ENCODE measurements at places on chromosomes 11 and 22.

DNA sequence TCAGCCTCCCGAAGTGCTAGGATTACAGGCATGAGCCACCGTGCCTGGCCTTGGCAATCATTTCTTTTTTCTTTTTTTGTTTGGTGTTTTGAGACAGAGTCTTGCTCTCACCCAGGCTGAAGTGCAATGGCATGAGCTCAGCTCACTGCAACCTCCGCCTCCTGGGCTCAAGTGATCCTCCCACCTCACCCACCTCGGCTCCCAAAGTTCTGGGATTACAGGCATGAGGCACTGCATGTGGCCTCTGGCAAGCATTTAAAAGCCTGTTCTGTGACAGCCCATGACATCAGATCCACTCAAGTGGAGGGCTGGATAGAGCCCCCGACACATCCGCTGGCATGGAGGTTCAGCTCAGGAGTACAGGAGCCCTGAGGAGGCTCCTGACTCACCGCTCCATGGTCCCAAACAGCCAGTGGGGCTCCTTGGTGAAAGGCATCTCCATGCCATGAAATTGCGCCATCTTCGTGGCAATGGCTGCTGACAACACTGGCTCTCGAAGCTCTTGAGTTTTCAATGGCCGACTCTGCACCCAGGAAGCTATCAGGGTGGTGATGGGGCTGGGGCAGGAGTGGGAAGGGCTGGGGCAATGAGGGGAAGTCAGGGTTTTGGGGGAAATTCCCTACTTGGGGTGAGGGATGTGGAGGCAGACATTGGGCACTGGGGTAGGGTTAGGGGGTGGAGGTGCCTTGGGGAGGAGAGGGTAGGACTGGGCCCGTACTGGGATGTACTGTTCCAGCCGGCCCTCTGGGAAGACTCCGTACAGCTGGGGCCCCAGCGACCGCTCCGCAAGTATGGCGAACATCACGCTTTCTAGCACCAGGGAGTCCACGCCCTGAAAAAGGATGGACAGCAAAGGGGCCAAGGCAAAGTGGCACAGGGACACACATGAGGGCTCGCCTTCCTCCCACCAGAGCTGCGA lies 1.4 kb downstream of the CHKB start:
- H3K36me3 ChIP-seq, result peaks cover 3% of the 10 kb centered on the region
- H3K27ac ChIP-seq, result no peak overlapping the region
- DNase-seq, result no peak
- H3K4me1 ChIP-seq, result peaks cover 5% of the 10 kb centered on the region

DNA sequence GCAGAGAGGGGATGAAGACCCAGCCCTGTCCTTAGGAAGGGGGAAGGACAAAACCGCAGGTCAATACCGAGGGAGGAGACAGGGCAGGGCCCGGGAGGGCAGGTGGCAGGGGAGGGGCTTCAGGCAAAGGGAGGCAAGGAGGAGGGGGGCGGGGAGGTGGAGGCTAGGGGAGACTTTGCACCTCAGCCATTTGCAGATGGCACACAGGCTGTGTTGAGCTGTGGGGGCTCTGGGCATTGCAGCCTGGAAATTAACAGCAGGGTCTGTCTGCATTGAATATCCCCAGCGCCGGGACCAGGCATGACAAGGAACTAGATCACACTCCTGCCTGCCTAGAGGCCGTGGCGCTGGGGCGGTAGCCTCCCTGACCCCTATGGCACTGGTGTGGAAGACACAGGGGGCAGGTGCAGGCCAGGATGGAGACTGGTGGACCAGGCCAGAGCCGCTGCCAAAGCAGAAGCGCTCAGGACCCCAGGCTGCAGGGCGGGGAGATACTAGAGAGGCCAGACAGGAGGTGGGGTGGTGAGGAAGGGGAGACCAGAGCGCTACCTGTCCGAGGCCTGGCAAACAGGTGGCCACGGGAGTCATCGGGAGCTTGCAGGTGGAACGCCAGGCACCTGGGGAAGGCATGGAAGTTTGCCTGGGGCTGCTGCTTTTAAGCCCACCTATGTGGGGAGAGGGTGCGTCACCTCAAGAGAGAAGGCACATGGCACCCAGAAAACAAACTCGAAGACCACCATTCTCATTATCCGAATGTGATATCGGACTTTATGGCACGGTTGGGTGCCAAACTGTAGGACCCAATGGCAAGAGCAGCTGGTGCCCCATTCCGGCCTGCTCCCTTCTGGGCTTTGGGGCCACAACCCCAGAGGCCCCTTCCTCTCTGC lies 11.5 kb downstream of the CBX6 start:
- no peaks in the 10 kb centered on the region for H3K27me3 ChIP-seq
- DNase-seq, result no peak
- H3K36me3 ChIP-seq, result peaks cover 2% of the 10 kb centered on the region
- H3K4me3 ChIP-seq, result no peak overlapping the region
- peaks cover 23% of the 10 kb centered on the region for H3K4me1 ChIP-seq
- H3K27ac ChIP-seq, result no peak overlapping the region

DNA sequence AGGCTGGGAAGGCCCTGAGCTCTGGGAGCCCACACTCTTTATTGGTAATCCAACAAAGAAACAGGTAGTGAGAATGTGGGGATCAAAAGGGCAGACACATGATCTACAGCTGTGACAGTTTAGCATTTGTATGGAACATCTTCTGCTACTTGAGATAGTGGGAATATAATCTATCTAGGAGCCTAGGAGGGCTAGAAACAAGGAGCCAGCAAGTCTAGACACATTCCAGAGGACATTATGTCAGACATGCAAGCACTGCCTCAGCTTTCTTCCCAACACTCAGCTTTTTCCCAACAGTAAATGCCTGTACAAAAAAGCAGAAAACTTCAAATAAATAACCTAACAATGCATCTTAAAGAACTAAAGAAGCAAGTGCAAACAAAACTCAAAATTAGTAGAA lies 1150.6 kb upstream of the RAG2 start:
- H3K27ac ChIP-seq, result no peak overlapping the region
- no peaks in the 10 kb centered on the region for H3K36me3 ChIP-seq
- H3K27me3 ChIP-seq, result no peaks in the 10 kb centered on the region
- no peak for DNase-seq

DNA sequence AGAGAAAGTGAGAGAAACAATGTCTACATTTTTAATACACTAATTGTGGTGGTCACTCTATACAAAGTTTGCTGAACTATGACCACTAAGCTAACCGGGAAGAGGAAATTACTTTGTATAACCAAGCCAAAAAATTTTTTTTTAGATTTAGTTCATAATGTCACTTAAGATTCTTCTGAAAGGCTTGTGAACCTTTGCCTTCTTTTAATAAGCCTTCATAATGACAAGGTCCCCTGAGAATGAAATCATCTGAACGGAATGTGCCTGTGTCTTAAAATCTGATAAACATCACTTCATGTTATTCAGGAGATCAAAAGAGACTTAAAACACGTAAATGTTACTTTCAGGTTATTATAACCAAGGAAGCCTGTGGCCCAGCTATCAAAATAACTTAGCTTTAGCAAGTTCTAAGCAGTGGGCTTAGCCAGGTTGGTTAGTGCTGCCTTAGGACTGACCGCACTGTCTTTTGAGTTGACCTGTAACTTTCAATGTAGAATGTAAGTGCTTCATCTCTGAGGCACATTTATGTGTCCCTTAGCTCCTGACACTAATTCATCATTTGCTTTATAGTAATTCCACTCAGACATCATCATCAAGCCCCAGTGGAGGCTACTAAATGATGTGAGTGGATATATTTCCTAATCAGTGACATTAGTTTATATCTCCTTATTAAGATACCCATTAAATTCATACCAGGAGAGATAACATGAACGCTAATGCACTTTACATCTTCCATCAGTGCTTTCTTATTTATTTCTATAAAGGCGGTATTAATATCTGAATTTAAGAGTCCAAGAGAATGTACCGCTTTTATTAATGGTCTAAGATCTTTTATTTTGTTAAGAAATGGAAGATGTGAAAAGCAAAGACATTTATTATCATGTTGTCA lies 122.5 kb downstream of the WNT11 start:
- DNase-seq, result no peak
- H3K4me3 ChIP-seq, result no peak overlapping the region
- peaks cover 4% of the 10 kb centered on the region for H3K36me3 ChIP-seq
- H3K27ac ChIP-seq, result no peak overlapping the region
- no peaks in the 10 kb centered on the region for H3K27me3 ChIP-seq

DNA sequence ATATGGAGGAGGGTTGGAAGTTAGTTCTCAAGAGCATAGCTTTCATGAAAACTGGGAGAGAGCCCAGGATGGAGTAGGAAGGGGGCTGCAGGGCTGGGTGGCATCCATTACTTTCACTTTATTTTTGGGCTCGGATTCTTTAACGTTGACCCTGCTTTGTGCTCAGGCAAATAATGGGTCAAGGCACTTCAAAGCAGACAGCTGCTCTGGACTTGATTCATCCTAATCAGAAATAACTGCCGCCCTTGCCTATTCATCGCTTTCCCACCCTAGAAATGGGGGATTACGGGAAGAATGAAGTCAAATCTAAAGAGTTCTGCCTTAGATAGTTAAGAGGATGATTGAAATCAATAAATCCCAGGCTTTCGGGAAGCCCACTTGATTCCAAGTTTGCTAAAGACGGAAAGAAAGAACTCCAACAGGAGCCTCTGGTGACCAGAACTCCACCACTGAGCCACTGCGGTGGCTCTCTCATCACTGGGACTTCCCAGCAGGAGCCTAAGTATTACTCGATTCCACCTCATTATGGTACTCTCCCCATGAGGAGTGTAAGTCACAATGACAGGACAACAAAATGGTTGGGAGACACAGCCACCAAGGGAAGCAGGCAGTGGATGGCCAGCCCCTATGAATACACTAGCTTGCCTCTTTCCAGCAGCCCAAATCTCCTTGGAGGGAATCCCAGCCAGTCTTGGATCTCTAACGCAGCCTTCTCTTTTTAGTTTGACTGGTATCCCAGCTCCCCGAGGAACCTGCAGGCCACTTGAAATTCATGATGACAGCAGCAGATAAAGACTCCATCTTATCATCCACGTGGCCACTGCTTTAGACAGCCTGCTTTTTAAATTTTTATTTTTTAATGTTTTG lies 815.5 kb downstream of the NTM start:
- no peak for DNase-seq
- no peaks in the 10 kb centered on the region for H3K36me3 ChIP-seq
- no peak overlapping the region for H3K27ac ChIP-seq
- H3K4me3 ChIP-seq, result no peak overlapping the region
- H3K27me3 ChIP-seq, result peaks cover 52% of the 10 kb centered on the region
- H3K4me1 ChIP-seq, result no peaks in the 10 kb centered on the region

DNA sequence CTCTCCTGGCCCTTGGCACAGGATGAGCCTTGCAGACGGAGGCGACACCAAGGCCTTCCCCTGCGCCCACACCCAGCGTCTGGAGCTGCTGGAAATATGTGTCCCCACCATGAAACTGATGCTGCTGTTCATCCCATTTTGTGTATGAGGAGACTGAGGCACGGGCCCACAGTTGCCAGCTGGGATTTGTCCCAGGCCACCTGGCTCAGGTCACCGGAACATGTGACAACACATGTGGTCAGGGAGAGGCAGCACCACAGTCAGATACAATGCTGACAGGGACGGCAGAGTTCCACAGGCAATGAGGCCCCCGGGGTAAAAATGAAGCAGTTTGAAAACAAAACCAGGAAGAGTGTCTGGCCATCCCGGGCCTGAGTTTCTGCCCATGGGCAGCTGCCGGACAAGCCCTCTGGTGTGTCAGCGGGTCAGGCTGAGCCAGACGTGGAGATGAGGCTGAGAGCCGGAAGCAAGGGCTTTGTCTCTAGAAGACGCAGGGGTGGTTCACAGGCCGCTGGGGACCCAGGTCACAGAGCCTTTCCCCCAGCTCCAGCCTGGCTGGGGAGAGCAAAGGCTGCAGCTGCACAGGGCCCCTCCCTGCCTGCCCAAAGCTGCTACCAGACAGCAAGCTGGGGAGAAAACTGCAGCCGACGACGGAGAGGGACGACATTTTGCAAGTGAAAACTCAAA lies 80.7 kb downstream of the CDKN1C start:
- no peak overlapping the region for H3K27ac ChIP-seq
- H3K27me3 ChIP-seq, result peaks cover 38% of the 10 kb centered on the region
- H3K4me3 ChIP-seq, result no peak overlapping the region
- H3K36me3 ChIP-seq, result no peaks in the 10 kb centered on the region

DNA sequence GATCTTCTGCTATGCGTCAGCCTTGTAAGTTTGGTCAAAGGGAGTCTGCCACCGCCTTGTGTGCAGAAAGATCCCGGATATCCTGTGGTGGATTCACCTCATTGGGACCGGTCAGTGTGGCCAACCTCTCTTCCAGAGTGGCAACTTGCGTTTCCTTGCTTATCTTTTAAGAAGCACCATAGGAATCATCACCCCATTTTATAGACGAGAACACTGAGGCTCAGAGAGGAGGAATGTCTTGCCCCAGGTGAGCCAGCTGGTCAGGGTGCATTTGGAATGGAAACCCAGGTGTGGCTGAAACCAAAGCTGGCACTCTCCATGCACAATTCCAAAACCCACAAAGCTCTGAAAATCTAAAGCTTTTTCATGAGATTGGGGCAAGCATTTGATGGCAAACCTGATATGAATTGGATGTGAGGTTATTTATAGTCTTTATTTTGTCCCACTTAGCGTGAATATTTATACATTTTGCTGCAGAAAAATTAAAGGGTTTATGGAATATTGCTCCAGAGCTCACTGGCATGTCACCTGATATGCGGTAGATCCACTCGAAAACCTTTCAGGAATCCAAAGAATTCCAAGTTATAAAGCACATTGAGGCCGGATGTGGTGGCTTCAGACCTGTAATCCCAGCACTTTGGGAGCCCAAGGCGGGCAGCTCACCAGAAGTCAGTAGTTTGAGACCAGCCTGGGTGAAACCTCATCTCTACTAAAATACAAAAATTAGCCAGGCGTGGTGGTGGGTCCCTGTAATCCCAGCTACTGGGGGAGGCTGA lies 12.1 kb upstream of the EIF3D start:
- no peak for DNase-seq
- no peak overlapping the region for H3K27ac ChIP-seq
- H3K4me1 ChIP-seq, result no peaks in the 10 kb centered on the region
- no peaks in the 10 kb centered on the region for H3K36me3 ChIP-seq
- peaks cover 12% of the 10 kb centered on the region for H3K27me3 ChIP-seq
- H3K4me3 ChIP-seq, result no peak overlapping the region
